ENCODE measurements at places on chromosomes 2 and 18. TPM values are rescaled to one million over a fixed set of nuclear protein-coding genes. Genes with fewer than 3 reads are reported as not detected.

Gene HS1BP3
- 14.7 TPM for total RNA-seq

GRCh38 chr2:44799754-44800153 is 141.7 kb upstream of the SIX3 start:
- no peak overlapping the region for H3K27ac ChIP-seq
- no peak for DNase-seq
- H3K27me3 ChIP-seq = no peaks in the 10 kb centered on the region
- H3K4me1 ChIP-seq = peaks cover 5% of the 10 kb centered on the region

GRCh38 chr2:55705027-55705653 is 11.5 kb upstream of the PNPT1 start:
- no peaks in the 10 kb centered on the region for H3K27me3 ChIP-seq
- 0 out of 2 replicates have a peak, but pooled peaks cover 4% of the 10 kb centered on the region for H3K4me1 ChIP-seq
- H3K4me3 ChIP-seq = no peak overlapping the region

- H3K4me1 ChIP-seq = no peaks in the 10 kb centered on the region
- DNase-seq = no peak
- no peak overlapping the region for H3K4me3 ChIP-seq
- H3K27ac ChIP-seq = no peak overlapping the region
- H3K36me3 ChIP-seq = no peaks in the 10 kb centered on the region
- peaks cover under 1% of the 10 kb centered on the region for H3K27me3 ChIP-seq
These were observed 116.2 kb downstream of the EML6 start for GRCh38 chr2:54839461-54840255.

DNA sequence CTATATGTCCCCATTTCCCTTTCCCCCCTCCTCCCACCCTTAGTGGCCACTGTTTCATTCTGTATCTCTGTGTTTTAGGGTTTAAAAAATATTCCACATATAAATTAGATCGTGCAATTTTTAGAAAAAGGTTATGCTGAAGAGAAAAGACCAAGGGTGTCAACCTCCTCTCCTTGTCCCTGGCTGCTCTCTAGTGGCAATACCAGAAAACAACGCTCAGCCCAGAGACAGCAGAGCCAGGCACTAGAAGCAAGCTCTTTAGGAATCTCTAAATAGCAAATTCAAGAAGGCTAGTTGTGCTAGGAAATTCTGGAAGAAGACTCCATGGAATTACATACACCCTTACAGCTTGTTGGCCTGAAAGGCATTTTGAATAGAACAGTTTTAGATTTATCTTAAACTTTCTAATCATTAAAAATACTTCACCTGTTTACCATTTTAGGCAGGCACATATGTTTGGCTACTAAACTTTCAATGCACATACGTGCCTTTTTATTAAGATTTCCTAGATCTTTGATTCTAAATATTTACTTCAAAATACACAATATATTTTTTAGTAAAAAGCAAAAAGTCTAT is 35.1 kb upstream of the RASGRP3 start:
- H3K4me3 ChIP-seq = no peak overlapping the region
- DNase-seq = peak; percentile 63
- H3K27me3 ChIP-seq = no peaks in the 10 kb centered on the region
- H3K27ac ChIP-seq = no peak overlapping the region

DNA sequence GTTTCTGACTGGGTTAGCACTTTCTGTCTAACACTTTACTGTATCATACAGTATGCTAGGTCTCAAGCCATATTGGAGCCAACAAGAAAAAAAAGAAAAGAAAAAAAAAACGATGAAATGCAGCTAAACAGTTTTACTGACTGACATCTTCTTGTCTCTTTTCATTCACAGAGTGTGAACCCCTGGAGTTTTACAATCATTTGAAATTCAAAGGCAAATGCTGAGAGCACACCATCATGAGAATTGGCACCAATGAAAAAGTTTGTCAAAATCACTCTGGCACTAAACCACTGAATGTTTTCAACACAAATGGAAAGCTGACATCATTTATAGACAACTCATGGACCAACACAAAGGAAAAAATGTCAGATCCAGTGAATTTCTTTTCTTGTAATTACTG is 513.3 kb downstream of the LRRTM4 start:
- H3K36me3 ChIP-seq = no peaks in the 10 kb centered on the region
- no peak for DNase-seq
- H3K27ac ChIP-seq = no peak overlapping the region
- no peak overlapping the region for H3K4me3 ChIP-seq

- H3K4me3 ChIP-seq = no peak overlapping the region
- no peak overlapping the region for H3K27ac ChIP-seq
- no peaks in the 10 kb centered on the region for H3K36me3 ChIP-seq
- H3K4me1 ChIP-seq = no peaks in the 10 kb centered on the region
- no peaks in the 10 kb centered on the region for H3K27me3 ChIP-seq
- no peak for DNase-seq
These were observed 529.2 kb upstream of the ID2 start for GRCh38 chr2:8152392-8153257.

DNA sequence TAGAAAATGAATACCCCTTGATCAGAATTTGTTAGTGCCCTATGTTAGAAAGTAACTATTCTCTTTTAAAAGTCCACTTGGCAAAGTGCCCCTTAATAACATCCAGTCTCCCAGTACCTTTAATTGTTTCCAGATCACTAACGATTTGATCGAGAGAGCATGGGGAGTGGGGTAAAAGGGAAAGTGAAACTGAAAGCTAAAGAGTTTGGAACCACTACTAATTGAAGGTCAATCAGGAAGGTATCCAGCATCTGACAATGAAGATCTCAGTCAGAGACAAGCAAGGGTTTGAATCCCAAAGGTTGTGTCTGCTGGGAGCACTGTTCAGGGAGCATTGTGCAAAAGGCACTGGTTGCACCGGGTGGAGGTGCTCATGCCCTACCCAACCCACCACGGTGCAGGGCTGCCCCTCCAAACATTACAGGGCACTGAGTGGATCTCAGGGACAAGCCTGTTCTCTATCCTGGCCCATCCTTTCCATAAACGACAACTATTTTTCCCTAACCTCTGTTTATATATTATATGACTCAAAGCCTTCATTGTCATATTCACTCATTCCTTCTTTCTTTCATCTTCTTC is 14.6 kb upstream of the RIT2 start:
- H3K27me3 ChIP-seq = no peaks in the 10 kb centered on the region
- H3K36me3 ChIP-seq = no peaks in the 10 kb centered on the region
- no peak overlapping the region for H3K27ac ChIP-seq
- no peak for DNase-seq
- no peak overlapping the region for H3K4me3 ChIP-seq
- H3K4me1 ChIP-seq = no peaks in the 10 kb centered on the region

- H3K27me3 ChIP-seq = no peaks in the 10 kb centered on the region
- H3K4me3 ChIP-seq = no peak overlapping the region
- no peaks in the 10 kb centered on the region for H3K4me1 ChIP-seq
- H3K27ac ChIP-seq = no peak overlapping the region
- H3K36me3 ChIP-seq = no peaks in the 10 kb centered on the region
These were observed 1696.7 kb upstream of the PIK3C3 start for GRCh38 chr18:40258311-40258710.

- no peak overlapping the region for H3K27ac ChIP-seq
- no peak for DNase-seq
- no peaks in the 10 kb centered on the region for H3K4me1 ChIP-seq
- H3K36me3 ChIP-seq = no peaks in the 10 kb centered on the region
- no peaks in the 10 kb centered on the region for H3K27me3 ChIP-seq
- H3K4me3 ChIP-seq = no peak overlapping the region
These were observed 18.5 kb downstream of the PLEKHM3 start for GRCh38 chr2:208006833-208007232.

DNA sequence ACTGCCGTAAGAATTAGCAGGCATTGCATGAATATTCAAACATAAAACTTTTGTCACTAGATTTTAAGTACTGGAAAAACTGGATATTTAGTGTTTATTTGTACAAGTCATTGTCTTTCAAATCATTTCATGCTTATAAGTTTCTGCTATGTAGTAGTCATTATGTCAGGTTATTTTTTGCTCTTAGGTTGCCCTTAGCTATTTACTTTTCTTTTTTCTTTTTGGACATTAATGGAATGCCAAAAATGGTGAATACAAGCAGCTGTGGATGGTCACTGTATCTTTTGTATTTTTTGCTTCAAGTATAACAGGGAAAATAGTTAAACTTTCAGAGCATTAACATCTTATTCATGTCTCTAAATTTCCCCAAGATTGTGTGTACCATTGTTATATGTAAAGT is 18.6 kb upstream of the KCNJ13 start:
- H3K36me3 ChIP-seq = peaks cover 76% of the 10 kb centered on the region
- H3K4me3 ChIP-seq = no peak overlapping the region
- H3K27ac ChIP-seq = no peak overlapping the region
- no peak for DNase-seq
- H3K4me1 ChIP-seq = no peaks in the 10 kb centered on the region

Gene VAMP8
- 51.3 TPM for total RNA-seq

Gene BUB1
- 118 TPM for total RNA-seq

GRCh38 chr18:44729631-44730101 is 49.0 kb downstream of the SETBP1 start:
- H3K27ac ChIP-seq = no peak overlapping the region
- H3K4me3 ChIP-seq = no peak overlapping the region
- peak; percentile 15 for DNase-seq
- peaks cover 37% of the 10 kb centered on the region for H3K4me1 ChIP-seq
- H3K27me3 ChIP-seq = no peaks in the 10 kb centered on the region

- H3K4me3 ChIP-seq = no peak overlapping the region
- H3K27me3 ChIP-seq = no peaks in the 10 kb centered on the region
- H3K27ac ChIP-seq = no peak overlapping the region
- DNase-seq = no peak
These were observed 146.0 kb upstream of the SH3BP4 start for GRCh38 chr2:234805836-234806235.

DNA sequence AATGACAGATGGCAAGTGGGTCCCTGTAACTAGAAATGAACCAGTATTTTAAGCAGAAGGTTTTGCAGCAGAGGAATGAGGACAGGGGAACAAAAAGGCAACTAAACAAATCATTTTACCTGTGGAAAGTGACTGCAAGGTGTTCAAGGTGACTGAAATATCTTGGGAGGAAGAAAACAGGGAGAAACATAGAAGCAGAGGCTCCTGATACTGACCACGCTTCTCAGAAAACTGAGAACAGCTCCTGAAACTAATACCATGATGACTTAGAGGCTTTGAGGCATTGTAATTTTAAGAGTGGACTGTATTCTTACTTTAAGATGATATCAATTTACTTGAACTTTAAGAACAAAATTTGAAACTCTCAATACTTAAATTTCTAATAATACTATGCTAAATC is at the start of gene DYTN:
Gene DYTN, minus strand, starts transcription at position 101 of the 400 bp plus-strand sequence. CDS start 117 bp downstream, outside the sequence.
- no peaks in the 10 kb centered on the region for H3K36me3 ChIP-seq
- no peaks in the 10 kb centered on the region for H3K4me1 ChIP-seq
- DNase-seq = no peak
- H3K4me3 ChIP-seq = no peak within 1 kb of the TSS
- H3K27ac ChIP-seq = no peak within 1 kb of the TSS
- no peaks in the 10 kb centered on the region for H3K27me3 ChIP-seq

DNA sequence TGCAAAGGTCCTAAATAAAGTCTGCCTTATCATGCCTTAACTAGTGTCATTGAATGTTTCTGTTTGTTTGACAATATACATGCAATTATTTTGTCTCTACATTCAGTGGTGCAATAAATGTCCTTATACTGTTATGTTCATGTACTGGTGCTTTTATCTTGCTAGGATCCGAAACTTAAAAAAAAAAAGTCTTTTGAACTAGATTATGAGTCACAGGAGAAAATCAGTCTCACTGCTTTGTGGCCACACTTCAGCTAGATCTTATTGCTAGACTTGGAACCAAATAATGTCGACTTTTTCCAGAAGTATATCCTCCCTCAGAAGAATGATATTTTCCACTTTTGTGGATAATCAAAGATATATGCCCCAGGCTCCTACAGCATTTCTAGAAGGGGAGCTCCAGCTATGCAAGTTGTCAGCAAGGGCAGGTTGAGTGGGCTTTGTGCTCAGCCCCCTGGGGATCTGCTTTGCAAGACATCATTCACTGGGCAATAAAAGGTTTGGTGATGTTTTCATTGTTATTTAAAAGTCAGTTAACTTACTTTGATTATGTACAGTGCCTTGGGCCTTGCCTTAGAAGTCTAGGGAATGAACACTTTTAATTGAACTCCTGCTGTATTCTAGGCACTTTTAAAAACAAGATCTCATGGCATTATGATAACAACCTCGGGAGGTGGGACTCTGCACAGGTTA is 157.1 kb upstream of the LRRTM1 start:
- no peaks in the 10 kb centered on the region for H3K4me1 ChIP-seq
- no peak overlapping the region for H3K27ac ChIP-seq
- H3K4me3 ChIP-seq = no peak overlapping the region
- peaks cover 38% of the 10 kb centered on the region for H3K27me3 ChIP-seq
- no peaks in the 10 kb centered on the region for H3K36me3 ChIP-seq

Gene SCG2
- total RNA-seq = not detected

DNA sequence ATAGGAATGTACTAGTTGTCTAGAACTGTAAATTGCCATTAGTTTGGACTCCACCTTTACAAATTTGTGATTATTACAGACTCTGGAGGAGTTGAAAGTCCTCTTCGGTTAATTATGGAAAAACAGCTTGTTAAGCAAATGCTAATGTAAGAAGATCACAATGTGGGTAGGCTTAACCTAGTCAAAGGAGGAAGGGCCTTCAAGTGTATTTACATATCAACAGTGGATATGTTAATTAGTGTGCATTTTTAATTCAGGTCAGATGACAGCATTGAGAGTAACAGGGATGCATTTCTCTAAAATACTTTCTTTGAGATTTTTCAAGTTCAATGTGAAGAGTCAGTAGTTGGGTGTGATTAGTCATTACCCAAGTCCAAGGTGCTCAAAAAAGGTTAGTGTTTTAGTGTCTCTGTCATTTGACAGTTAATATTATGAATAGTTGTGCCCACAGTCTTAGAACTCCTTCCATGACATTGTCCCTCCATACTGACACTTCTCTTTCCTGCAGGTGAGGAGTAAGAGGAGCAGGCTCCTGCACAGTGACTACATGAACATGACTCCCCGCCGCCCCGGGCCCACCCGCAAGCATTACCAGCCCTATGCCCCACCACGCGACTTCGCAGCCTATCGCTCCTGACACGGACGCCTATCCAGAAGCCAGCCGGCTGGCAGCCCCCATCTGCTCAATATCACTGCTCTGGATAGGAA is 28.0 kb downstream of the CD28 start:
- peaks cover 39% of the 10 kb centered on the region for H3K4me1 ChIP-seq
- H3K4me3 ChIP-seq = no peak overlapping the region
- H3K27me3 ChIP-seq = no peaks in the 10 kb centered on the region

DNA sequence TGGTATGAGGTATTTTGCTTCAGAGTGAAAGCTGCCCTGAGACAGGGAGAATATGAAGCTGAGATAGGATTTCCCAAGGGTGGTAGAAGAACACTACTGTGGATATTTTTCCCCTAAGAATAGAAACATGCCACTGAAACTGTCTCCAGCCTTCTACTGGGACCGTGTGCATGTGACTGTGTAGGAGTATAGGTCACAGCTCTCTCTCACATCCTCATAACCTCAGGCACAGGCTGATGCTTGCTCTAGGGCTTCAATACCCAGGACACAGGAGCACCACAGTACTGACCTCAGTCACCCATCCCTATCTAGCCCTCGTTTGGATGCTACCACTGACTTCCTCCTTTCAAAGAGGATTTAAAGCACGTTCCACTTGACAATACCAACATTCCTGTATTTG is 67.2 kb downstream of the REV1 start:
- H3K27me3 ChIP-seq = no peaks in the 10 kb centered on the region
- H3K4me1 ChIP-seq = 0 out of 2 replicates have a peak, but pooled peaks cover 3% of the 10 kb centered on the region
- DNase-seq = no peak
- H3K36me3 ChIP-seq = peaks cover 71% of the 10 kb centered on the region
- no peak overlapping the region for H3K4me3 ChIP-seq

- H3K4me1 ChIP-seq = no peaks in the 10 kb centered on the region
- no peak overlapping the region for H3K27ac ChIP-seq
- no peak for DNase-seq
- H3K27me3 ChIP-seq = no peaks in the 10 kb centered on the region
- peaks cover 11% of the 10 kb centered on the region for H3K36me3 ChIP-seq
These were observed 22.3 kb downstream of the CLASP1 start for GRCh38 chr2:121626777-121627524.

GRCh38 chr2:72915907-72916742 is 1.2 kb upstream of the EMX1 start:
- H3K4me1 ChIP-seq = no peaks in the 10 kb centered on the region
- H3K4me3 ChIP-seq = peak overlapping the region; percentile 46
- DNase-seq = no peak
- no peaks in the 10 kb centered on the region for H3K36me3 ChIP-seq
- peaks cover 55% of the 10 kb centered on the region for H3K27me3 ChIP-seq

All from SJCRH30 (cell line).